ENCODE measurements at places on chromosomes 11 and 22.

- no peak for DNase-seq
Measured at GRCh38 chr11:105799728-105800462, 190.0 kb downstream of the GRIA4 start.

GRCh38 chr11:111462329-111462728, 49.9 kb downstream of the BTG4 start:
- no peak for DNase-seq

- no peak for DNase-seq
Measured at GRCh38 chr11:114033572-114033971, 25.9 kb upstream of the ZBTB16 start.

GRCh38 chr11:119701591-119702549, 27.1 kb downstream of the NECTIN1 start:
- no peak for DNase-seq

GRCh38 chr11:70063555-70063954, 14.6 kb upstream of the ANO1 start:
- DNase-seq, result no peak

GRCh38 chr11:73946798-73947458, 3.9 kb upstream of the DNAJB13 start:
- DNase-seq, result no peak

- no peak for DNase-seq
Measured at GRCh38 chr22:45769569-45770210, 98.1 kb downstream of the ATXN10 start.

DNA sequence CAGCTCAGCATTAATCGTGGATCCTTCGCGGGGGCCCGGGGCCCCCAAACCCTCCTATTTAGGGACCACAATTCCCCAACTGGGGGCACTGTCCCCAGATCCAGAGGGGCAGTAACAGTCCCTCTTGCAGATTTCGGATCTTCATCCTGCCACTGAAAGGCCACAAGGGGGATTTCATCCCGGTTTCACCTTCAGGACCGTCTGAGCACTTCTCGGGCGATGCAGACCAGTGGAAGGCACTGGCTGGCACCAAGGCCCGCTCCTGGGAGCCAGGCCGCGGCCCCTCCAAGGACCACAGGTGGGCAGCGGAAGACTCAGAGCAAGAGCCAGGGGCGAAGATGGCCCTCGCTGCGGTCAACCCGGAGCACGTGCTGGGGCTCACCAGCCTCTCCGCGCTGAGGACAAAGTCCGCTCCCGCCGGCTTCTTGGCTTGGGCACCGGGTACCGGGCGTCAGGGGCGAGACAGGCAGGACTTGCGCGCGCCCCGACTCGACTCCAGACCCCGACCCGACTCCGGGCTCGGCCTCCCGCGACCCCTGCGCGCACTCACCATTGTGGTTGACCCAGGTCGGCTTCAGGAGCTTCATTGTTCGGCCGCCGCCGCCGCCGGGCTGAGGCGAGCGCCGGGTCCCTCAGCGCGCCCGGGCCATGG, 517 bp downstream of the HIRA start:
- peak; percentile 42 for DNase-seq

DNA sequence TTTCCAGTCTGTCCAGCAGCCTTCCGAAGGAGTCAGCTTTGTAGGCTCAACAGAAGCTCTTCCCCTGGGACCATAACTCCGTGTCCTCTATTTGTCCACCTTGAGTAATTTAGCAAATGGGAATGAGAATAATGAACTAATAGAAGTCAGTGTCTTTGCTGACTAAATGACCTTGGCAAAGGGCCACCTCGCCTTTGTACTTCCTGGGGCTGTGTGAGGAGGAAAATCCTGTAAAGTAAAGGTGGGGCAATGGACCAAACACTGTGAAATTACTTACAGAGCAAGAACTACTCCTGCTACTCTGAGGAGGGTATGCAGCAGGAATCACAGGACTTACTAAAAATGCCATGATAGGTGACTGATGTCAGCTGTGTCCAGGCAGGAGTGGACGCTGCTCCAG, 36.2 kb upstream of the CSNK2A3 start:
- no peak for DNase-seq

DNA sequence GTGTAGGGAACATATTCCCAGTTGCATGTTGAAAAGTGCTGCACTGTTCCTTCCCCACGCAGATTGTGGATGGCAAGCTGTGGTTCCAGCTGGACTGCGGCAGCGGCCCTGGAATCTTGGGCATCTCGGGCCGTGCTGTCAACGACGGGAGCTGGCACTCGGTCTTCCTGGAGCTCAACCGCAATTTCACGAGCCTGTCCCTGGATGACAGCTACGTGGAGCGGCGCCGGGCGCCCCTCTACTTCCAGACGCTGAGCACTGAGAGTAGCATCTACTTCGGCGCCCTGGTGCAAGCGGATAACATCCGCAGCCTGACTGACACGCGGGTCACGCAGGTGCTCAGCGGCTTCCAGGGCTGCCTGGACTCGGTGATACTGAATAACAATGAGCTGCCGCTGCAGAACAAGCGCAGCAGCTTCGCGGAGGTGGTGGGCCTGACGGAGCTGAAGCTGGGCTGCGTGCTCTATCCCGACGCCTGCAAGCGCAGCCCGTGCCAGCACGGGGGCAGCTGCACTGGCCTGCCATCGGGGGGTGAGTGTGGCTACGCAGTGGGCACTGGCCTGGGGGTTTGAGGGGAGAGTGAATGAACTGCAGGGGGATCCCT, 102.7 kb upstream of the MTNR1B start:
- DNase-seq, result no peak

- DNase-seq, result no peak
Measured at GRCh38 chr11:57072640-57073039, 83.9 kb downstream of the OR5AK2 start.

- DNase-seq, result no peak
Measured at GRCh38 chr22:23911318-23911980, 17.3 kb downstream of the MIF start.

DNA sequence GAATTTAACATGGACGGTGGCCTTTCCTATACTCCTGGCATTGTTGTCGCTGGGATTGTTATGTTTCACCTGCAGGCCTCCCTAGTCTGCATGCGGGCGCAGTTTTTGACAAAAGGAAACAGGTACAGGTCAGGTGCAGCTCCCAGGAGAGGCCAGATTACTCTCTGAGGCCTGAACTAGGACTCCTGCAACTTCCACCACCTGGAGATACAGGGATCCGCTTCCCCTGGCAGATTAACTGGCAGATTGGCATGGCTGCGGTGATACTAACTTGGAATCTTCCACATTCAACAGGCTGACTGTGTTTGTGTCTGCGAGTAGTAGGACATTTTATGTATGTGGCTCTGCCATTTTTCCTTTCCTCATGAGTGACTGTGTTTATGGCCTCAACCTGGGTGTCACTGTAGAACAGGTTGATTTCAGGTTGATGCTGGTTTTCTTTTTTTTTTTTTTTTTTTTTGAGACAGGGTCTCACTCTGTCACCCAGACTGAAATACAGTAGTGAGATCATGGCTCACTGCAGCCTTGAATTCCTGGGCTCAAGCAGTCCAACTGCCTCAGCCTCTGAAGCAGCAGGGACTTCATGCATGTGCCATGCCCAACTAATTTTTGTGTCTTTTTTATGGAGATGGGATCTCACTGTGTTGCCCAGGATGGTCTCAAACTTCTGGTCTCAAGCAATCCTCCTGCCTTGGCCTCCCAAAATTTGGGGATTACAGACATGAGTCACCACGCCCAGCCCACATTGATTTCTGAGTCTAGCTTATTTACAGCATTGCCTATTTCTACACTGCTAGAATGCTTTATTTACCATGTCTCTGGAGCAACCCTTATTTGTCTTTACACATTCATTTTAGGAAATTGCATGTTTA, 1.7 kb upstream of the USP28 start:
- DNase-seq, result no peak

DNA sequence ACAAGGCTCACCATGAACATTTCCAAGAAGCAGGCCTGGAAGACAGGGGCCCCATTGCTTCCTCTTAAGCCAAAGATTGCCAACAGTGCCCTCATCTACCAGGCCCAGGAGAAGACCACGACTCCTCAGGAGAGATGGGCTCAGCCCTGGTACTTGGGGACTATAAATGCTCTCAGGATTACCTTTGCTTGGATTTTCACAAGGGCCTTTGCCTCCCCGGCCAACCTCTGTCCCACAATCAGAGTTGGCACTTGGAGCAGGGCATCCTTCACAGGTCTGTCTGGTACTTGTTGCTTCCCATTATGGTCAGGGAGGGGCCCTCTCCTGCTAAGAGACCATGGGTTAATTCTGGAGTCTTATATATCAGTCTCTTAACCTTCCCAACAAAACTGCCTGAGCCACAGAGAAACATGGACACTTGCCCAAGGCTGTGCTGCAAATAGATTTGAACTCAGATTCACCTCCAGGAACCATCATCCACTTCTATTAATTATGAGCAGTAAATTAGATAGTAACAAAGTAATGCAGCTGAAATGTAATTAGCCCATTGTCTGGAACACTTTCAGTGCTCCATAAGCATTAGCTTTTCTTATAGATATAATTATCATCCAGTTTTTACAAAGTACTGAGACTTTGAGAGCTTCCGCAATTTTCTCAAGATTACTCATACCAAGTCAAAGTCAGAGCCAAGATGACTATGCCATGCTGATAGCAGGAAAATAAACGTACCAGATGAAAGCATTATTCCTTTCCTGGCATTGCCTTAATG, 33.5 kb downstream of the POU2AF3 start:
- DNase-seq, result no peak

GRCh38 chr11:44832452-44832851, 105.7 kb downstream of the TSPAN18 start:
- DNase-seq, result no peak

DNA sequence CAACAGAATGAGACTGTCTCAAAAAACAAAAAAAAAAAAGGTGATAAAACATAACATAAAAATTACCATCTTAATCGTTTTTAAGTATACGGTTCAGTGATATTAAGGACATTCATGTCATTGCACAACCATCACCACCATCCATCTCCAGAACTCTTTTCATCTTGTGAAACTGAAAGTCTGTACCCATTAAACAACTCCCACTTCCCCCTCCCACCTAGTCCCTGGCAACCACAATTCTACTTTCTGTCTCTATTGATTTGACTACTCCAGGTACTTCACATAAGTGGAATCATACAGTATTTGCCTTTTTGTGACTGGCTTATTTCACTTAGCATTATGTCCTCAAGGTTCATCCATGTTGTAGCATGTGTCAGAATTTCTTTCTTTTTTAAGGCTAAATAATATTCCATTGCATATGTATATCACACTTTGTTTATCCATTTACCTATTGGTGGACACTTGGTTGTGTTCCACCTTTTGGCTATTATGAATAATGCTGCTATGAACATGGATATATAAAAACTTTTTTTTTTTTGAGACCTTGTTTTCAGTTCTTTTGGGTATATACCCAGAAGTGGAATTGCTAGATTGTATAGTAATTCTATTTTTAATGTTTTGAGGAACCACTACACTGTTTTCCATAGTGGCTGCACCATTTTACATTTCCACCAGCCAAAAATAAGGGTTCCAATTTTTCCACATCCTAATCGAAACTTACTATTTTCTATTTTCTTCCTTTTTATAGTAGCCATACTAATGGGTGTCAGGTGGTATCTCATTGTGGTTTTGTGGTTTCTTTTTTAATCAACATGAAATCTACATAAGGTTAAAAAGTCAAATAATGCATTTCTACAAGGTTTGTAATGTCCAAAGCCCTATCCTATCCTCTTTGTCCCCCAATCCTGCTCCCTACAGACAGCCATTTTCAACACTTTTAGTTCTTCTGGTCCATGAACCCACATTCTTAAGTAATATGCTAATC, 23.4 kb upstream of the PIK3C2A start:
- DNase-seq, result peak; percentile 27

DNA sequence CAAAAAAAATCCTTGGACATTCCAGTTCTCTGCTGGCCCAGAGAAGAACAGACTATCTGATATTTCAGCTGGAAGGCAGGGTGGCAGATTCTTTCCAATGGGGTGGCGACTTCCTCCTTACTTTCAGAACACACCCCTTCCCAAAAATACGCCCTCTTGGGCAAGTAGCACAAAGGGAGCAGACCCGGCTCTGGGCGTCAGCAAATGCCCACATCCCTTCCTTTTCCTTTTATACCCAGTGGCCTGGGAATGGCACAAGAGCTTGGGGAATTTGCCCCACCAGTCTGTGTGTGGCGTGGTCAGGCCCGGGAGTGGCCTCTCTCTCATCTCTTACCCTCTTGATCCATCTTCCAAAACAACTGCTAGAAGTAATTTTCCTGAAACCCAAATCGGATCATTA, 33.0 kb upstream of the NUP160 start:
- DNase-seq, result no peak

DNA sequence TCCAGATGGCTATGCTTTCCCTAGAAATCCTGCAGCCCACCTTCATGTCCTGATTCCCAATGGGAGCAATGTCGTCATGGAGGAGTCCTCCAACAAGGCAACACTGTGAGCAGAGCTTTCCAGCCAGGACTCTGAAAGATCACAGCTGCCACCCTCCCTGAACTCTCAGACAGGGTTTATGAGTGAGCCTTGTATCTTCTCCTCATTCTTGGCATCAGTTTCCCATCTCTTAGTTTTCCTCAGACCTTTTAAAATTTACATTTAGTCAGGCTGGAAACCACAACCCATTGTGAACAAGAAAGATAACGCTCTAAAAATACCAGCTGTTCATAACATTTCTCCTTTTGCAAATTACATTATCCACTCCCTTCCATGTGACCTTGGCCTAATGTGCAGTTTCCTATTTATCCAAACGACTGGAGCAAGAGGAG, 15.6 kb upstream of the LYVE1 start:
- no peak for DNase-seq
